Daoy (cell line): ENCODE measurements at places on chromosomes 5 and 9. TPM values are rescaled to one million over a fixed set of nuclear protein-coding genes. Genes with fewer than 3 reads are reported as not detected.

DNA sequence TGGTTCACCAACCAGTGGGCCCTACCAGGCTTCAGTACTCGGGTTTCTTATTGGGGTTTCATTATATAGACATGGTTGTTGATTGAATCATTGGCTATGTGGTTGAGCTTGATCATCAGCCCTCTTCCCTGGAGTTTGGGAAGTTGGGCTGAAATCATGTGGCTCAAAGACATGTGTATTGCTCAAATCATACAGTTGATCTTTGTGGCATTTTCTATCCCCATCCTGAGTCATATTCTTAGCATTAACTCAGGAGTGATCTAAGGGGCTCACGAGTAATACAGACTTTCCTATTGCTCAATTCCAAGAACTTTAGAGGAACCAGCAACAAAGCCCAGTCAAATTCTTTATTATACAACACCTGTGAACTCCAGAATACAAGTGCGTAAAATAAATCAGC is 66.2 kb downstream of the SMC5 start:
- no peak for DNase-seq

- DNase-seq: peak; percentile 82
Observed at GRCh38 chr5:122907276-122907675, 61.9 kb downstream of the SNX24 start.

DNA sequence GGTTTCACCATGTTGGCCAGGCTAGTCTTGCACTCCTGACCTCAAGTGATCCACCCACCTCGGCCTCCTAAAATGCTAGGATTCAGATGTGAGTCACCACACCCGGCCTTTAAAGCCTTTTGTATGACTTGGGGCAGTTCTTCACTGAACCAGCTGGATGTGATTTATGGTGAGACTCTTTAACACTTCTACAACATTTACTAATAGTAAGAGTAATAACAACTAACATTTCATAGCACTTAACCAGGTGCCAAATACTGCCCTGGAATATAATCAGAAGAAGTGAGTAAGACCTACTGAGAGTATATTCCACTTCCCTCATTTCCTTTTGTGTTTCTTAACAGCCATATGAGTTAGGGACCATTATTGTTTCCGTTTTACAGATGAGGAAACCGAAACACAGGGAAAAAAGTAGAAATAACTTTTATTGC is 10.0 kb downstream of the ZSWIM6 start:
- peak; percentile 60 for DNase-seq

GRCh38 chr5:59296317-59297264 is 596.9 kb downstream of the PDE4D start:
- peak; percentile 47 for DNase-seq

Gene SREK1IP1
- 6.2 and 34.5 TPM in 2 replicates for total RNA-seq

DNA sequence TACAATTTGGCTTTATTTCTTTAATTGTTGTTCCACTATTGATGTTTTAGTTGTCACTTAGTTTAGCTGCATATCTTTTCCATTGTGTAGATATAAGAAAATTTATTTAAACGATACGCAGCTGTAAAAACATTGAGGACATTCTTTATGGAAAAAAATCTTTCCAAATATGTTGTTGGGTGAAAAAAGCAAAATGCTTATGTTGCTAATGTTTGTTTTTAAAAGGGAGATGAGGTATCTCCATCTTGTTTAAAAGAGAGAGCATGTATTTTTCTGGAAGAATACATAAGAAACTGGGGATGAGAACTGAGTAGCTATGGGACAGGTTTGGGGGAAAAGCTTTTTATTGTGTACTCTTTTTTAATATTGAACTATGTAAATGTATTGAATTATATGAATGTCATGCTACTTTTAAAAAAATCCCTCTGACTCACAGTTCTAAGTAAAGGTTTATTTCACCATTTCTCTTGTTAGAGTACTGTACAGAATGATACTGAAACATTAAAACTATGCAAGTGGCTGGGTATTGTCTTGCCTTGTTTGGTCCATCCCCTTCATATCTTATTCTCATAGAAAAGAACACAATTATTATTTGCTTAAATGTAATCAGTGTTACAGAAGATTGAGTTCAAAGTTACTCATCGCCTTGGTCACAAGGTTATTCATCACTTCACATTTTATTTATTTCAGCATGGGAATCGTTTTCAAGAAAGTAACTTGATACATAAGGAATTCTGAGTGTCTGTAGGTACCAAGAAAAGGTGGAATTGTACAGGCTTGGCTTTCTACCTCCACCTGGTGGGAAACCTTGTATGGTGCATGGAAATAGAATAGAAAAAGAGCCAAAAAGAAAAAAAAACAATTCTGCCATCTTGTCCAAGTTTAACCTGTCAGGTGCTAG is 85.8 kb downstream of the RIC1 start:
- peak; percentile 19 for DNase-seq

Gene ANKRD34B
- 0.06 TPM in 1 of 2 replicates, not detected in the other for total RNA-seq

Gene PCDH12
- total RNA-seq: 0.03 TPM in 1 of 2 replicates, not detected in the other

Gene N4BP3
- 3.5 and 4.6 TPM in 2 replicates for total RNA-seq
